ENCODE measurements at places on chromosomes 2 and 18.

DNA sequence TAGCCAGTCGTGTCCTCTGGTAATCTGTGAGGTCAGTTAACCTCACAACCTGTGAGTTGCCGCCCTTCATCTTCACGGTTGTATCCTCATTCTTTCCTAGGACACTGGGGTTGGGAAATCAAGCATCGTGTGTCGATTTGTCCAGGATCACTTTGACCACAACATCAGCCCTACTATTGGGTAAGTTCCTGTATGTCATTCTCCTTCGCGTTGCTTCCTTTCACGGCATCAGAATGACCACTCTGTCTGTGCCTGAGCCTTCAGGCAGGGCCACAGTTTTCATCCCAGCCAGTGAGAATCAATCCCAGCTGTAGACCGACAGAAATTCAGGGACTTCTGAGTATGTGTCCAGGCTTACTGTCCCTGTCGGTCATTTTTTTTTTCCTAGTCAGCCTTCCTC lies 67.1 kb downstream of the RAB31 start:
- DNase-seq, result no peak

- DNase-seq, result no peak
These were observed 37.2 kb downstream of the CREG2 start for GRCh38 chr2:101349893-101350662.

DNA sequence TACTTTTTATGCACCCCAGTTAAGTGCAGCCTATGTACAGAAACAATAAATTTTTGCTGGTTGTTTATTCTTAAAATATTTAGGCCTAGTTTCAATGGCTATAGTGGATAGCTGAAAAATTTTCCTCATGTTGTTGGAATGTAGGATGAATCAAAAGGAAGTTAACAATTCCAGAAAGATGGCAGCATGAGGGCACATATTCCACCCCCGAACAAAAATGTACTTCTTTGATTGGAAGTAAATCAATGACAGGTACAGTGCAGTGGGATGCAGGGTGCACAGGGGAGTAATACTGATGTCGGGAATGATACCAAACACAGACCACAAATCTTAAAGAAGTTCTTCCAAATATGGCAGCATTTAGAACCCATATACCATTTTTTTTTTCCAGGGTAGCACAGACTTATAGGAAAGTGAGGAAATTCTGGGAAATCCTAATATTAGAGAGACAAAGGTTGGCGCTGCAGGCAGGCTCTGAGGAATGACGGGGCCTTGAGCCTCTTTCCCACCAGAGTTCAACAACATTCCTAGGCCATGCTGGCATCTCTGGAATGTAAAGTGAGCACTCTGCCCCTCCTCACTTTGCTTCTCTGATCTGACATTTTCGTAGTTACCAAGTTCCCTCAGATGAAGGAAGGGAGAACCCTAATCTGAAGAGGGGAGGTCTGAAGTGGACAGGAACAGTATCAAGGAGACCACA lies 36.6 kb upstream of the IKZF2 start:
- DNase-seq, result no peak

DNA sequence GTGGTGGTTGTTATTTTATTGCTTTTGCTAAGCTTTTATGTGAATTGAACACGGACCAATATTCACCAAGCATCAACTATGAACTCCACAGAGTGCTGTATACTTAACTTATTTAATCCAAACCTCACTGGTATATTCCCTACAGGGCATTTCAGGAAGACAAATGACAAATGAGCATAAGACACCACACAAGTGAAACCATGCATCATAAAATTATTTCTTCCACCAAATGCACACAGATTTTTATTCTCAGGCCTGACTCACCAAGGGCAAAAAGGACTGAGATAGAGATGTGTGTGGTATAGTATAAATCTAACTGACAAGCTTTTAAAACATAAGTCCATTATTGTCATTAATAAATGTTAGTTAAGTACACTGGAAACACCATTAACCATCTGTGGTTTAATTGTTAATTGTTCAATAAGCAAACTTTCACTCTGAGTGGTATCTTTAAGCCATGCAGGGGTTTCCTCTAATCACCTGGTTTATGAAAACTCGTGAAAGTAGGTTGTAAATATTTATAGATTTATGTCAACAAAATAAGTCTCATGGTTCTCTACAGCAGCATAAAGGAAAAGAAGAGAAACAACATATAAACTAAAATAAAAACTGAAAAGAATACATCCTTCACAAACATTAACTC lies 77.6 kb upstream of the CRIM1 start:
- DNase-seq, result no peak

GRCh38 chr2:240876475-240877251 lies 8.0 kb downstream of the AGXT start:
- no peak for DNase-seq

GRCh38 chr2:55247025-55247424 lies 14.5 kb downstream of the RPS27A start:
- DNase-seq, result no peak

DNA sequence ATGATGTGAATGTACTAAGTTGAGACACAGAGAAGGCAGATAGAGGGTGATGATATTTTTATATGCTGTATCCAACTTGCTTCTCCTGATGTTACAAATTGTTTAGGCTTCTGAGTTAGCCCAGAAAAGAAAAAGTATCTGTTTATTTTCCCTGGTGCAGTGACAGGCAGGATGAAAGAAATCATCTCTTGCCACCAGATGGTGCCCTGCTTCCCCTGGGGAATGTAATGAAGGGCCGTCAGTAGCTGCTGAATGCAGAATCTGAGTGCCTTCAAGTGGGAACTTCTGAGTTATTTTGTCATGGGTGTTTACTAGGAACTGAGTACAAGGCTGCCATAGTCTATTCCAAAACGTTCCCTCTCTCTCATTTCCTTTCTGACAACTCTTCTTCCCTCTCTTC lies 525.6 kb downstream of the MBD2 start:
- DNase-seq, result no peak

DNA sequence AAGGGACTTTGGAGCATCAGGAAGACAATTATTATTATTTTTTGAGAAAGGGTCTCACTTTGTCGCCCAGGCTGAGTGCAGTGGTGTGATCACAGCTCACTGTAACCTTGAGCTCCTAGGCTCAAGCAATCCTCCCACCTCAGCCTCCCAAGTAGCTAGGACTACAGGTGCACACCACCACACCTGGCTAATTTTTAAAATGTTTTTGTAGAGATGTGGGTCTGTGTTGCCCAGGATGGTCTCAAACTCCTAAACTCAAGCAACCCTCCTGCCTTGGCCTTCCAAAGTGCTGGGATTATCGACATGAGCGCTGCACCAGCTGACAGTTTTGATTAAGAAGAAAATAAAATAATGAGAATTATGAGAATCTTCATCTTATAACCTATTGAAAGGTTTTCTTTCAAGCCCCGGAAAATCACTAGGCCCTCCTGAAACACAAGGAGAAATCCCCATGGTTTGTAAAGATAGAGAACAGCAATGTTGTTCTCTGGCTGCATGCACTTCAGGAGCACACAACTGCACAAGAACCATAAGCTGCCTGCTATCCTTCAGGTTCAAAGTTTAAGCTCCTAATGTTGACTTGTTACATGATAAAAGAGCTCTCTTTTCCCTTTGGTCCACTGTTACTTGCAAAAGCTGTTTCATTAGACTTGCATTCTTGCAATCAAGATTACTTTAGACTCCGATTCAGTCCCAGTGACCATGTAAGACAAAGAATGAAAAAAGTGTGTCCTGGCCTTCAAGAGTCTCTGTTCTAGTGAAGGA lies 16.8 kb downstream of the NPC1 start:
- DNase-seq, result no peak

- no peak for DNase-seq
These were observed 183.0 kb downstream of the NYAP2 start for GRCh38 chr2:225582355-225583116.

DNA sequence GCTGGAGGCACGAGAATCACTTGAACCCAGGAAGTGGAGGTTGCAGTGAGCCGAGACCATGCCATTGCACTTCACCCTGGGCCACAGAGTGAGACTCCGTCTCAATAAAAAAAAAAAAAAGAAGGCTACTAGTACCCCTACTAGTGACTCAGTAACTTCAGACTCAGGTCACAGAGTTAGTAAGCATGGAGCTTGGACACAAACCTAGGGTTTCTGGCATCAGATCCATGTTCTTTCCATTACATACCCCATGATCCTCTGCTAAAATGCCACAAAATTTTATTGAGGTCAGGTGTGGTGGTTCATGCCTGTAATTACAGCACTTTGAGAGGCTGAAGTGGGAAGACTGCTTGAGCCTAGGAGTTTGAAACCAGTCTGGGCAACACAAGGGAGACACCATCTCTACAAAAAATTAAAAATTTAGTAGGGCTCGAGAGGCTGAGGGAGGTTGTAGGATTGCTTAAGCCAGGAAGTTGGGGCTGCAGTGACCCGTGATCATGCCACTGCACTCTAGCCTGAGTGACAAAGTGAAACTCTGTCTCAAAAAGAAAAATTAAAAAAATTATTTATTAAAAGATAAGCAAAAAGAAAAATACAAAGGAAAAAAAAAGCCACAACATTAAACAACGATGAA lies 45.1 kb downstream of the DHX57 start:
- no peak for DNase-seq

DNA sequence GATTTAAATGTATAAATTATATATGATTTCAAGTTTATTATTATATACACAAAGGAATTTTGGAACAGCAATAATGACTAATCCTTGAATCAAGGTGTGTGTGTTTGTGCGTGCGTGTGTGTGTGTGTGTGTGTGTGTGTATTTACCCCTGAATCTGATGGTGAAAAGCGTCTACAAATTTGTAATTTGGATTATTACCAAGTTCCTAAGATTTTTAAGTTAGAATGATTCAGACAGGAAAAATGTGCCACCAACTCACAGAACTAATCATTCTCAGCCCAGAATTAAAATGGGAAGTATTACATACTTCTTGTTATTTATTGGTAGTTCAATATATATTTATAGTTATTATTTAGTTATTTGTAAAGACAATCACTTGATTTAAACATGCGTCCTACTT lies 12.3 kb downstream of the CALCRL start:
- no peak for DNase-seq

DNA sequence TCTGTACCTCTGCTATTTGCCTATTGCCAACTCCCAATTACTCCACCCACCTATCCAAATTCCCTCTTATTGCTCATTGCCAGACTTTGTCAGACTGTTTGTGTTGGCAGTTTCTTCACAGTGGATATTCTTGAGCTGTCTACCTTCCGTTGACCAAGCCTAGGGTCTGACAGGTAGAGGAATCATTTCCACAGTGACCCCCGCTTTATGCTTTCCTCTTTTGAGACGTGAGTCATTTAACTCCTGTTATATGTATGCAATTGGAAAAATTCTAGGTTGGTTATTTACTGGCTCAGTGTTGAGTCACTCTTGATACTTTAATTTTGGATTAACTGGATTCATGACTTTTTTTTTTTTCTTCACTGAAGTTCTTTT lies 187.7 kb downstream of the IRS1 start:
- no peak for DNase-seq

- DNase-seq, result no peak
These were observed 79.3 kb downstream of the SDC1 start for GRCh38 chr2:20145497-20146193.

DNA sequence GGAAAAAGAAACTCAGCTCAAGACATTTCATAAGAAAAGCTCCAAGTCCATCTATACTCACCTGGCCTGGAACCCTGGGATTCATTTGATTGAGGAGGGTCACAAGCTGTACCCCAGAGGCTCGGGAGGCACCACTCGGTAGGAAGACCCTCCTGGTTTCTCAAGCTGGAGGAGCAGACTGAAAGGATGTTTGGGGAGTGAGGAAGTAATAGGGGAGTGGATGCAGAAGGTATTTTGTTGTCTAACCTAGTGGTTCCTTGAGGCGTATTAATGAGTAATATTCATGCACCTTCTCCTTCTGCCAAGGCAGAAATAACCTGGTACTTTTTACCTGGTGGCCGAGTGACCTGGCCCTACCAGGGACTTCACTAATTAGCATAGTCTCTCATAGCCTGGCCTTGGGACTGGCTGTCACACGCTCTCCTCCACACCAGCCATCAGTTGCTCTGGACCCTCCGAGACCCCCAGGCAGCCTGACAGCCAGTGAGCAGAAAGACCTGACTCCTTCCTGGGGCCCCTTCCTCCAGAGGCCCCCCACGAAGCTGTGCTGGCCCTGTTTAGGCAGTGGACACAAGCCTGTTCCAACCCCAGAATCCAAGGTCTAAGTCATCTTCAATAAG lies 161.4 kb downstream of the BCL2 start:
- no peak for DNase-seq

DNA sequence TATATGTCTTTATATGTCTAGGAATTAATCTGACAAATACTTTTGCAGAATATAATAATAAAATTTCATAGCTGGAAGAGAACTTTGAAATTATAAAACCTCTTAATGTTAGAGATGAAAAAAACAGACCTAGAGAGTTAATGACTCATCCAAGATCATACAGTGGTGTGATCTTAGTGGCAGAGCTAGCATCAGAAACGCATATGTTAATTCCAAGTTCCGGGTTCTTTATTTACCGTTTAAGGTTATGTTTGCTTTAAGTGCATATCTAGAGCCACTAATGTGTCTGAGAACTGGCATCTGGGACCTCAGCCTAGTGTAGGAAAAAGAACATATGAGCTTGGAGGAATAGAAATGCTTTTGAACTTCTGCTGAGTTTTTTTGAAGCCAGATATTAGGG lies 24.3 kb downstream of the CERS6 start:
- DNase-seq, result no peak

DNA sequence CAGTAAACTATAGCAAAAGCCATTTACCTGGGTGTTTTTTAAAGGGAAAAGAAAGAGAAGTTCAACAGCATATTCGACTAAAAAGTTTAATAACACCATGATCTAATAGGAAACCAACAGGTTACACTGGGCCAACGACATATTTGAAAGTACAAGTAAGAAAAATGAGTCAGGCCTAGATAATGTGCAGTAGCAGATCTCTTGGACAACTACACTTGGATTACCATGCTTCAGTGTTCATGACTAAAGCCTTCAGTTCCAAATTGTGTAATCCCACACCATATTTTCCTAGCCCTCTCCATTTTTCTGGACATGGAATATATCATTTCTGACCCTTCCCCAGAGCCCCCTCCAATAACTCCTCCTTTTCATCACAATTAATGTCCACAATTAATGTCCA lies 39.1 kb upstream of the FIGN start:
- no peak for DNase-seq

DNA sequence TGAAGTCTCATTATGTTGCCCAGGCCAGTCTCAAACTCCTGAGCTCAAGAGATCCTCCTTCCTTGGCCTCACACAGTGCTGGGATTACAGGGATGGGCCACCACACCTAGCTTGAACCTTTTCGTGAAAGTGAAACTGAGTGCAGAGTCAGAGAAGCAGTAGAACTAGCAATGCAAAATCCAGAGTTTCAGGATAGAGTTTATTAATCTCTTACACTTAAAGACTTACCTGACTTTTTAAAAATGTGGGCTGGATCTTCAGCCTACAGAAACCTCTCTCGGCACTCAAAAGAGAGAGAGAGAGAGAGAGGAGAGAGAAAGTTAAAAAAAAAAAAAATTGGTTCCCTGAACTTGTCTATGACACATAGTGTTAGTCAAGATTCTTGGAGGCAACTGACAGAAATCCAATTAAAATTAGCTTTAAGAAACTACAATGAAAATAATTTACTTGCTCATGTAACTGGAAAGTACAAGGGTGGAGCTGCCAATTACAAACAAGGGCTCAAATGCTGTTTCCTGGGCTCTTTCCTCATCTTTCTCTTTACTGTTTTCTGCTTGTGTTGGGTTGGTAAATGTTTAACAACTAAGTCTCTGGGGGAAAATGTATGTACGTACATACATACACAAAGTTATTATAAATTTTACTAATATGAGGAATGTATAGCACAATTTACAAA lies 98.1 kb upstream of the CERS6 start:
- no peak for DNase-seq
